ENCODE measurements at places on chromosomes 6 and 20.

- DNase-seq: no peak
Measured at GRCh38 chr20:44694159-44694558, 21.0 kb upstream of the CCN5 start.

DNA sequence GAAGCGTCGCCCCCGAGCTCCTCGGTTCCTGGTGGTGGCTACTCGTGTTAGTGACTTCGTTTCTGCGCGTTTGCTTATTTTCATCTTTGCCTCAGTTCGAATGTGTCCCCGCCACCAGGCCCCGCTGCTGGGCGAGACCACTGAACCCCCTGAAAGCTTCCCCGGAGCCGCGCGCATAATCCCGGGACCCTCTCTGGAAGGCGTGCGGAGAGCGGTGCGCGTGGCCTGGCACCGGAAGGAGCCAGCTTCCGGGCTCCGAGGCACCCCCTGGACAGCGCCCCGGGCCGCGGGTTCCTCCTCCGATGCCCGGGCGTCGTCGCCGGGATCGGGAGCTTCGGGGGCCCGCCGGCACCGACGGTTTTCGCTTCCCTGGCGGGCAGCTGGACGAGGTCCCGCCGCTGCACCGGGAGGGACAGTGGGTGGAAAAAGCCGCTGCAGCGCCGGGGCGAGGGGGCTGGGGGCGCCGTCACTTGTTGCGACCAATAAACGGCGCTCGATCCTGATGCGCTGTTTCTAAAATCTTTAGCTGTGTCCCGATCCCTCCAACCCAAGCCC lies 643 bp upstream of the SLC35D3 start:
- no peak for DNase-seq

DNA sequence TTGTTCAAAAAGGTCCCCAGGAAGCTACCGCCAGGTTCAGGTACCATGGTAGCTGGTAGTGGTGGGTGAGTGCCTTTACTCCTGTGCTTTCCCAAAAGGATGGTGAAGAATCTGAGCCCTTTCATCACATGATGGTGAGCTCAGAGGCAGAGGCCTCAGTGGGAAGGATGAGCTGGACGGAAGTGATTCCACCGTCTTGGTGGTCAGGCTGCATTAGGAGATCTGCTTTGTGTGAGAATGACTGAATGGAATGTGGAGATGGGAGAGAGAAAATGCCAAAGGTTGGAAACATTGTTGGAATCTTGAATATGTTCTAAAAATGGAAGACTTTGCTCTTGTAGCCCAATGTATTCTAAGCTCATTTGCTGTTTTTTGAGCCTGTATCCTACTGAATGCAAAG lies 108.1 kb upstream of the SCP2D1 start:
- DNase-seq: no peak

- DNase-seq: no peak
Measured at GRCh38 chr6:36150283-36150682, 20.0 kb downstream of the MAPK13 start.

- DNase-seq: no peak
Measured at GRCh38 chr20:9576695-9577094, 62.3 kb downstream of the LAMP5 start.
